ENCODE measurements at places on chromosomes 5 and 9.
A peak's percentile ranks its signal among the peaks of the same experiment; 100 is the strongest.

DNA sequence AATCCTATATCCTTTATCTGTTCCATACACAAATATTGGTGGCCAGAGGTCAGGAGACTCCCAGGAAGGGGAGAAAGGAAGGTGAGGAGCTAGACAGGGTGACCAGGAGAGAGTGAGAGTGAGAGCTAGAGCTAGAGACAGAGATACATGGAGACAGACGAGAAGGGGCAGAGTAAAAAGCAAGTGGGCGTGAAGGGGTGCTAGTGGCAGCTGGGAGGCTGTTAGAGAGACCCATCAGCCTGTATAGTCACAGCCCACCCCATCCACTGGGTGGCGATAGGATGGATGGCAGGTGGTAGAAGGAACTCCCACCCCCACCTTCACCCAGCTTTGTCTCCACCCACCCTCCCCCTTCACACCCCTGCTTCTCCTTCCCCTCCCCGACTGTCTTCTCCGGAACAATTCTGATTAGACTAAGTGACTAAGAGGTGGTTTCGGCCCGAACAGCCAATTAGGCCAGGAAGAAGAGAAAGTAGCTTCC, 32.8 kb downstream of the PCDH1 start:
- peaks cover 34% of the 10 kb centered on the region for H3K4me1 ChIP-seq
- H3K27me3 ChIP-seq = peaks cover 2% of the 10 kb centered on the region
- no peaks in the 10 kb centered on the region for H3K36me3 ChIP-seq
- H3K4me3 ChIP-seq = no peak overlapping the region

- H3K27me3 ChIP-seq = no peaks in the 10 kb centered on the region
- H3K4me3 ChIP-seq = peak overlapping the region; percentile 49
- no peak for DNase-seq
Observed at GRCh38 chr5:81718300-81718699, 32.6 kb downstream of the SSBP2 start.

DNA sequence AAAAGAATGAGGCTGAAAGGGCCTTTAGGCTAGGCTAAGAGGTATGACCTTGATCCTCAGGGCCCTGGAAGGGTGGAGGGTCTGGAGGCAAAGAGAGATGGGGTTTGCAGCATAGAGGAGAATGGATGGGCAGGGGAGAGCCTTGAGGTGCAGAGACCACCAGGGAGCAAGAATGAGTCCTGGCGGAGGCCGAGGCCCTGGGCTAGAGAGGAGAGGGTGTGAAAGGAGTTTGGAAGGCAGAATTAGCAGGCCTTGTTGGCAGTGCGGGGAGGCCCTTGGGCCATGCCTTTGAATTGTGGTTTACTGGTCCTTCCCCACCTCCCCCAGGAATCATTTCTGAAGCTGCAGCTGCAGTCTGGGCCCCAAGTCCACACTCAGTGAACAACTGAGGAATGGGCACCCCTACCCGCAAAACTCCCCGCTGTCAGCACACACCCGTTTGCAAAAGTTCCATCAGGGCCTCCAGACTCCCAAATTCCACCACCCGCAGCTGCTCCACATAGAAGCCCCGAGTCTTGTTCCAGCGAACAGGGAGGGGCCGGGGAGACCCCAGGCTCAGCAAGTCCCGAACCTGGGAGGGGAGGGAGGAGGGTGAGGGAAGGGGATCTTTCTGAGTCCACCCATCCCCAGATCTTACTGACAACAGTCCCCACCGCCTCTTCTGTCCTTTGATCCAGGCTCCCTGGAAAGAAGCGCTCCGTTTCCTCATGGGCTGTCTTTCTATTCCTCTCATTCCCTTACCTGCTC, 2.1 kb downstream of the KIF12 start:
- DNase-seq = no peak
- peaks cover 29% of the 10 kb centered on the region for H3K27me3 ChIP-seq
- H3K36me3 ChIP-seq = peaks cover 5% of the 10 kb centered on the region
- H3K4me3 ChIP-seq = no peak overlapping the region
- no peaks in the 10 kb centered on the region for H3K4me1 ChIP-seq

DNA sequence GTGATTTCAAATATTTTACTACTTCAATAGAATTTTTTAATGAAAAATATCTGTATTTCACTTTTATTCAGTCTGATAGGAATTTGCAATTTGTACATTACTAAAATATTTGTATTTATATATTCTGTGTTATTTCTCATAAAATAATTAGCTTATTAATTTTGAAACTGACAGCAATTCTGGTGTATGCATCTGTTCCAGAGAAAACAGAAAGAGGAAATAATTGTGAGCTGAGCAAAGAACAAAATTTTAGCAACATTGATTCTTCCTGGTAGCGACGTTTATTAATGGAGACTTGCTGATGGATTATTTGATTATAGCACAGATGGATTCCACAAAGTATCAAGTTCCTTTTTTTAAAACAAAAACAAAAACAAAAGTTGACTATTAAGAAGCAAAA, 61.0 kb downstream of the ST8SIA4 start:
- no peak overlapping the region for H3K27ac ChIP-seq
- no peak for DNase-seq
- H3K4me3 ChIP-seq = no peak overlapping the region
- no peaks in the 10 kb centered on the region for H3K27me3 ChIP-seq

DNA sequence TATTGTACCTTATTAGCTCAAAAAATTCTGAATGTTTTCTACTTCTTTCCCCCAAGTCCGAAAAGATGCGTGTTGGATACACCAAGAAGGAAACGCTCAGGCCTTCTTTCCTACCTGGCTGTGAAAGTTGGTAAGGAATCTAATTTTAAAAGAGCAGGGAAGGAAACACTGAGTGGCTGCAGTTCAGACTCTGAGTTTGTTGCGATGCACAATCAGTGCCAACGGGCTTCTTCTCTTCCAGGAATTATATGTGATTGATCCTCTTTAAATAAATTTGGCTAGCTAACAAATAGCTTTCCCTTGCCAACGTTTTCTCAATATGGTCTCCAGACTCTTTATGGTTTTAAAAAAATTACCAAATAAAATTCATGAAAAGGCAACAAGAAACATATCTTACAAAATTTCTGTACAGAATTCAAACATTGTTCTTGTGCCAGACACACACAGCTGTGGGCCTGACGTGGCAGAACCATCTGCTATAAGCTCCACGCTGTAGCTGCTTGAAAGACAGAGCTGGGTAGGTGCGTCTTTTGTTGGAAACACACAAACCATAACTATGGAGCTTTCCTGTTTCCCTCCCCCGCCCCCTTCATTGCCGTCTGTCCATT, 493.1 kb downstream of the ZNF608 start:
- H3K27ac ChIP-seq = no peak overlapping the region
- no peaks in the 10 kb centered on the region for H3K4me1 ChIP-seq
- H3K27me3 ChIP-seq = peaks cover 2% of the 10 kb centered on the region
- H3K36me3 ChIP-seq = no peaks in the 10 kb centered on the region
- DNase-seq = no peak

DNA sequence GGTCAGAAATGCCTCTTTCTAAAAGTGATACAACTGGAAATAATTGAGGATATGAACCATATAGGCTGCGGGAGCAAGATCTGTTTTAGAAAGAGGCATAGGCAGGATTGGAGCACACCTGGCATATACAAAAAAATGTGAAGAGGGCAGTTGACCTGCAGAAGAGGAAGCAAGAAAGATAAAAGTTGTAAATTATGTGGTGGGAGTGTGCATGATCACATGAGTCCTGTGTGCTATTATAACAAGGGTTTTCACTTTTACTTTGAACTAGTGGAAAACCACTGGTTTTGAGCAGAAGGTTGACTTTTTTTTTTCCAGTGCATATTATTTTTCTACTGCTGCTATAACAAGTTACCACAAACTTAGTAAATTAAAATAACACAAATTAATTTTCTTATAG, 489.3 kb downstream of the ANXA1 start:
- H3K27ac ChIP-seq = no peak overlapping the region
- no peaks in the 10 kb centered on the region for H3K36me3 ChIP-seq
- no peak overlapping the region for H3K4me3 ChIP-seq
- H3K4me1 ChIP-seq = no peaks in the 10 kb centered on the region
- DNase-seq = no peak

- H3K4me1 ChIP-seq = peaks cover 5% of the 10 kb centered on the region
- no peak overlapping the region for H3K4me3 ChIP-seq
- no peaks in the 10 kb centered on the region for H3K27me3 ChIP-seq
- no peak overlapping the region for H3K27ac ChIP-seq
Observed at GRCh38 chr5:102561894-102562760, 63.3 kb upstream of the SLCO6A1 start.

GRCh38 chr9:9560382-9561035, 1052.3 kb downstream of the PTPRD start:
- no peak overlapping the region for H3K27ac ChIP-seq
- no peaks in the 10 kb centered on the region for H3K4me1 ChIP-seq
- no peak overlapping the region for H3K4me3 ChIP-seq
- no peak for DNase-seq
- no peaks in the 10 kb centered on the region for H3K36me3 ChIP-seq

GRCh38 chr5:167664222-167664804, 627.1 kb upstream of the WWC1 start:
- H3K4me3 ChIP-seq = no peak overlapping the region
- no peak for DNase-seq
- no peaks in the 10 kb centered on the region for H3K36me3 ChIP-seq
- peaks cover 37% of the 10 kb centered on the region for H3K4me1 ChIP-seq
- H3K27ac ChIP-seq = no peak overlapping the region

DNA sequence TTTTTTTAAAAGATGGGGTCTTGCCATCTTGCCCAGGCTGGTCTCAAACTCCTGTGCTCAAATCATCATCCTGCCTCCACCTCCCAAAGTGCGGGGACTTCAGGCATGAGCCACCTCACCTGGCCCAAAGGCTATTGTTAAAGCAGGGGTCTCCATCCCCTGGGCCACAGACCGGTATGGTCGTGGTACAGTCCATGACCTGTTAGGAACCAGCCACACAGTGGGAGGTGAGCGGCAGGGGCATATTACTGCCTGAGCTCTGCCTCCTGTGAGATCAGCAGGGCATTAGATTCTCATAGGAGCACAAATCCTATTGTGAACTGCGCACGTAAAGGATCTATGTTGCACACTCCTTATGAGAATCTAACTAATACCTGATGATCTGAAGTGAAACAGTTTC, 7.3 kb upstream of the NOL6 start:
- H3K27me3 ChIP-seq = peaks cover 2% of the 10 kb centered on the region
- H3K4me3 ChIP-seq = no peak overlapping the region
- H3K4me1 ChIP-seq = no peaks in the 10 kb centered on the region

DNA sequence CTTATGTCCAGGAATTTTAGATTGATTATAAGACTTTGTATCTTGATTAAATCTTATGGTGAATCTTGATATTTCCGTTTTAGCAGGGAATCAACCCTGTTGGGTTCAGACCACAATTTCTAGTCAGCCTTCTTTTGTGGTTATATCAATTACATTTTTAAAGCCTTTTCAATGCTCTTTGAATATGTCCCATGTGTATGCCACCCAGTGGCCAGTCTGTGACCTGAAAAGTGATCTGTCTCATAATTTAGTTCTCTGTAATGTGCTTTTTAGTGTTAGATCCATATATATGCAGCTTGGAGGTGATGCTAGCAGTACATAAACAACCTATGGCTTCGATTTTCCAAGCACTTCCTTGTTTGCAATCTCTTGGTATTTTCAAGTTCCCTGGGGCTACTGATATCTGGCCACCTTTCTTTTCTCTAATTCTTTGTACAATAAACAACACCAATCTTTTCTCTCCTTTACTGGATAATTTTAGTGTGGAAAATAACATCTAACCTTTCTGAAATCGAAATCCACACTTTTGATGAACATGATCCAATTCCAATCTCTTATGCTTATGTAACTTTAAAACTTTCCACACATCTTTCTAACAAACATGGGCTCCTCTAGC, 28.8 kb downstream of the PDE8B start:
- H3K4me3 ChIP-seq = no peak overlapping the region
- H3K27ac ChIP-seq = no peak overlapping the region
- peak; percentile 22 for DNase-seq
- peaks cover 24% of the 10 kb centered on the region for H3K27me3 ChIP-seq
- H3K36me3 ChIP-seq = no peaks in the 10 kb centered on the region

GRCh38 chr5:41869724-41870626, at the start of gene OXCT1:
Gene OXCT1, minus strand, starts transcription at chr5:41870425. Its CDS starts 67 bp downstream, at chr5:41870358.
- H3K27me3 ChIP-seq = no peaks in the 10 kb centered on the region
- H3K36me3 ChIP-seq = no peaks in the 10 kb centered on the region
- peak; percentile 78 for DNase-seq
- peak within 1 kb of the TSS; percentile 92 for H3K4me3 ChIP-seq
- H3K27ac ChIP-seq = peak within 1 kb of the TSS; percentile 82

GRCh38 chr5:138629392-138629791, 54.2 kb upstream of the HSPA9 start:
- peaks cover 9% of the 10 kb centered on the region for H3K27me3 ChIP-seq
- no peak overlapping the region for H3K27ac ChIP-seq
- H3K4me1 ChIP-seq = peaks cover 17% of the 10 kb centered on the region
- no peak overlapping the region for H3K4me3 ChIP-seq
- no peaks in the 10 kb centered on the region for H3K36me3 ChIP-seq
- DNase-seq = no peak

GRCh38 chr9:120583958-120584369, 4.0 kb upstream of the CDK5RAP2 start:
- H3K27ac ChIP-seq = peak overlapping the region; percentile 73
- H3K36me3 ChIP-seq = peaks cover 6% of the 10 kb centered on the region
- peak; percentile 85 for DNase-seq
- H3K27me3 ChIP-seq = peaks cover 3% of the 10 kb centered on the region

GRCh38 chr9:109471475-109472393, 26.4 kb downstream of the PTPN3 start:
- no peak for DNase-seq
- H3K36me3 ChIP-seq = no peaks in the 10 kb centered on the region
- H3K27ac ChIP-seq = no peak overlapping the region
- H3K4me1 ChIP-seq = no peaks in the 10 kb centered on the region
- H3K27me3 ChIP-seq = peaks cover 18% of the 10 kb centered on the region
- no peak overlapping the region for H3K4me3 ChIP-seq

DNA sequence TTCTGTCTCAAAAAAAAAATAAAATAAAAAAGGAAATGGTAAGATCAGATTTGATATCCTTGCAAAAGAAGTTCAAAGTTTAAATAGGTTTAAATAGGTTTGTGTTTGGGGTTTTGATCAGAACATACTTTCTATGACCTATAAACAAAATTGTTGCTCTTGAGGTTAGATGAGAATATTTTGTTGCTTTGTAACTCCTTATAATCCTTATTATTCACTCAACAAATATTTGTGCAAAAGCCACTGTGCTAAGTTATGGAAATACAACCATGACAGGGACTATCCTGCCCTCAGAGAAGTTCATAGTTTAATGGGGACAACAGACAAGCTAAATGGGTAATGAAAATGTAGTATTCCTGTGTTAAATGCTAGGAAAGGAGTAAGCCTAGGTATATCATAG, 71.5 kb downstream of the INVS start:
- peaks cover 34% of the 10 kb centered on the region for H3K36me3 ChIP-seq
- peak; percentile 54 for DNase-seq
- H3K4me1 ChIP-seq = peaks cover 34% of the 10 kb centered on the region
- no peak overlapping the region for H3K4me3 ChIP-seq
